Activated CD4-positive, CD25-positive, alpha-beta regulatory T cell (primary cell): ENCODE measurements at places on chromosomes 3 and 15.

- no peak for DNase-seq
Observed at GRCh38 chr3:38573556-38573955, 75.9 kb downstream of the SCN5A start.

DNA sequence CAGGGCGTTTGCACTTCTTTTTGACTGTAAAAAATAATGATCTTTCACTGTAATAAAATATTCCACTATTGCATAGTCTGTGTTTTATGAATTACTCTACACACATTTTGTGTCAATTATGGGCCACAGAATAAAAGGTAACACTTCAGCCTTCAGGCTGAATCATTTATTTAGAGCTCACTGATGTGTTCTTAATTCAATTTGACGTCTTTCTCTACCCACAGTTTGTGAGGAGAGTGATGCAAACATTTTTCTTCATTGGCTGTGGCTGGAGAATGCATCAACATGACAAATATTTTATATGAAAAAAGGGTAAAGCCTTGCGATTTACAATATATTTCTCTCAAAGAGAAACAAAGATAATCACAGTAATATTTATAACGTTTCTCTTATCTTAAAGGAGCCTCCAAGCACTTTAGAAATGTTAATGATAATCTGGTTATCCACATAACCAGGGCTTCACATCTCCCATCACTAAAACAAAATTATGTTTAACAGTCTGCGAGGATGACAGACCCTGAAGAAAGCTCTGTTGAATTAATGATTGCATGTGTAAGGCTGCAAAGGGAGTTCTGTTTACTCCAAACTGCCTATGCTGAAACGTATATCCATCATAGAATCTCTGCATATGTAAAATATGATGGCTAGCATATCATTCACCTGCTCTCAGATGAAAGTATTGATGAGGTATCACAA lies 951.3 kb downstream of the ZPLD1 start:
- DNase-seq, result no peak

- DNase-seq, result no peak
Observed at GRCh38 chr3:29757054-29757777, 476.3 kb downstream of the RBMS3 start.

DNA sequence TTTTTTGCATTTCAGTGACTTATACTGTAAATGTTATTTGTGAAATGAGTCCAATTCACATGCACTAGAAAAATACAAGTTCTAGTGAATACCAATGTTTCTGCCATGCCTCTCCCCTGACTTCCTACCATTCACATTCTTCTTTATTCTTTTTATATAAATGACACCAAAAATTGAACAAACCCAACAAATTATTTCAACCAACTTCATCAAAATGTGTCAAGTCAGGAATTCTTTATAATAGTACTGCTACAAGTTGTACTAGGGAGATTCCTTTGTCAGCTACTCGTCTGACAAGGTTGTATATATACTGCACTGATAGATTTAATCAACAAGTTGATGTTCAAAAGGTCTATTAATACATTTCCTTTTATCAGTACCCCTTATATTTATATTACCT lies 3.0 kb downstream of the TBL1XR1 start:
- DNase-seq, result no peak

DNA sequence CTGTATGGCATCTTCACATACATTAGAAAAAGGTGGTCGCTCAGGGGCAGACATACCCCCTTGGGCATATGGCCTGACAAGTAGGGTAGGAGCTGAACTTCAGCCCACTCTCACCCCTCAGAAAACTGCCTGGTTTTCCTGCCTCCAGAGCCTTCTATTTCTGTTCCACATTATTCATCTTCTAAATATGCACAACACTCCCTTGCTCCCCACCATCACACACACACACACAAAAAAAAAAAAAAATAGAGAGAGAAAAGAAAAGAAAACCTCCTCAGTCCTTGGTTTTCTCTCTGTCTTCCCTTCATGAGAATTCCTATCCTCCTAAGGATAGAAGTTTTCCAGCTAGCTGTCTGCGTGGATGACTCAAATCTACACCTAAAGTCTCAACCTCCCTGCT lies 5.6 kb upstream of the ROPN1 start:
- DNase-seq, result no peak

GRCh38 chr15:64892847-64893403 lies 18.8 kb upstream of the ANKDD1A start:
- DNase-seq, result no peak
